ENCODE measurements at places on chromosomes 16 and 17.

GRCh38 chr17:27896701-27897100, 3.5 kb upstream of the LYRM9 start:
- DNase-seq = no peak

- no peak for DNase-seq
Observed at GRCh38 chr17:47813077-47813476, 8.5 kb downstream of the OSBPL7 start.

DNA sequence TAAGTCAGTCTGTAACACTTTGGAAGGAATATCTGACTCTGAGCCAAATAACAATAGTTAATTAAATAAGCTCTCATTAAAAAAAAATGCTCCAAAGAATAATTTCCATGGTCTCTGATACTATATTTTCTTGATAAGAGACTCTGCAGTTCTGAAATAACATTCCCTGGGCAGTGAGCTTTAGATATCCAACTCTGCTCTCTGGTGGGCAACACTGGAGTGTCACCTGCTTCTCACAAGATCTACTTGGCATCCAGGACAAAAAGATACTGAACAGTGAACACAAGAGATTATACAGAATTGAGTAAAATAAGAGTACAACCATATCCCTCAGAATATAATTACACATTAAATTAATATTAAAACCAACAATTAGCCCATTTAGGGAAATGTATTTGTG, 13.7 kb downstream of the BLMH start:
- no peak for DNase-seq

DNA sequence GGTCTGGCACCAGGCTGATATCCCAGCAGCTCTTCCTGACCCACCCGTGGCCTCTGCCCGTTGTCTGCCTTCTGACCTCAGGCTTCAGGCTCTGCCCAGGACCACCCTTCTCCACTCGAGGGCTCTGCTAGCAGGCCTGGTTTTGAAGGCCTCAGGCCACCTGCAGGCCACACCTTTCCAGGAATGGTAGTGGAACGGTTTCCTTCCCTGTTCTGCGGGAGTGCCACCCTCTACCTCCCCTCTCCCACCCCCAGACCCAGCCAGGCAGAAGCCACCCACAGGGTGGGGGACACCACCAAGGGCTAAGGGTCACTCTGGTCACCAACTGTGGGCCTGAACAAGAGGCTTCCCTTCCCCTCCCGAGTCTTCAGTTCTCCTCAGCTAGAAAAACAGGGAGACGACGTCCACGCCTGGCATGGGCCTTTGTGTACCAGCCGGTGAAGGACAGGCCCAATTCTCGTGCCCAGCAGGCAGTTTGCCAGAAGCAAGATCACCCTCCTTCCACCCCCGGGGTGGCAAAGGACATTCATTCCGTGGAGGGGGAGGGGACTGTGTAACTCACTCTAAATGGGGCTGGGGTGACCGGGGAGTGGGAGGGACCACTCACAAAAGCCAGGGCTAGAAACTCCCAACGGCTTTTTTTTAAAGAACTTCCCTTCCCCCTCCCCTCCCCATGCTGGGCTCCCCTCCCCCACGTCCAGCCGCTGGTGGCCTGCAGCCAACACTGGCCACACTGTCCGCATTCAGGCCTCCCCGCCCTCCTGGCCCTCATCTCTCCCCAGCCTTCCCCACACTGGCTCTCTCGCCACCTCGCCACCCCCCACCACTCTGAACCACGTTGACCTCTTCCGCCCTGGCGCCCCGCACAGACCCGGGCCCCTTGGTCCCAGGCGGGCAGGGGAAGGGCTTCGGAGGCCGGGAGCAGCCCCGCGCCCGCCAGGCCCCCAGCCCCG, 7.7 kb downstream of the CBX4 start:
- no peak for DNase-seq

DNA sequence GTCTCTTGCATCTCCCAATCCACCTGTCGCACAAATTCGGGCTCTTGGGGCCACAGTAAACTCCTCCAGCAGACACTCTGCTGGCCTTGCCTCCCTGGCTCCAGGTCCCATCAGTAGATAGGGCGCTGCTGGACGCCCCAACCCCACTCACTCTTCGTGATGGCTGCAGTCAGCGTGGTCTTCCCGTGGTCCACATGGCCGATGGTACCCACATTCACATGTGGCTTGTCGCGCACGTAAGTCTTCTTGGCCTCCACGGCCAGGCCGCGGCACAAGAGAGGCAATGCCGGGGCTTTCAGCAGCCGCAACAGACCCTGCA, 428 bp downstream of the TUFM start:
- DNase-seq = no peak

GRCh38 chr17:38611070-38611786, 5.5 kb upstream of the SRCIN1 start:
- DNase-seq = no peak

- DNase-seq = no peak
Observed at GRCh38 chr17:71098071-71098470, 928.7 kb downstream of the KCNJ2 start.

DNA sequence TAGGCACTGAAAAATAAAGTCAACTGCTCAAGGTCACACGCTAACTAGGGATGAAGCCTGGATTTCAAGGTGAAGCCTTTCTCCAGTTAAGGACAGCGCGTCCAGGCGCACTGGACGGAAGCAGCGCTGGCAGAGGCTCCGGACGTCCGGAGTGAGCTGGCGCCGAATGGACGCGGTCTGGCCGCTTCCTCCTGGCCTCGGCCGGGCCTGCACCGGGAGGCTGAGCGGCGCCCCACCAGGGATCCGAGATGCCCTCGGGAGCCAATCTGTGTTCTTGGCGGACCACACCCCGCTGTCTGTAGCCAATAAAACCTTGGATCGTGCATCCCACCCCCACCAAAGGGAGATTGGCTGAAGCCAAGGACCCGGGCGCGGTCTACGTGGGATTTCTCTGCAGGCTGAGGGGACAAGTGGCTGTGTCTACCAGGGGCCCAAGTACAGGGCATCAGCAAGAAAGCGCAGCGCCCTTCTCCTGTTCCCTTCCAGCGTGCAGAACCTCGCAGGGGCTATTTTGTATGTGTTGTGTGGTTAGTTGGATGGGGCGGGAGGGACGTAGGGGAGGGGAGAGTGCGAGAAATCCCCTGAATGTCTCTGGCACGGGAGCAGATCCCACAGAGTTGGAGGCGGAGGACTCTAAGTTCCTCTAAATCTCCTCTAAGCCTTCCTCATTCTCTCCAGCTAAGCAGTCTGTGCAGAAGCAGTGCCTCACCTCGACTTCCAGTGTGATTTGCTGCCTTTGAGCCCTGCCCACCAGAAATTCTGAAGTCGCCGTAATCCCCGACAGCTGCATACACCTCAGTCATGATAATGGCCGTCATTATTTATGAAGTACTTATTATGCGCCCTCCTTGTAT, 2.5 kb upstream of the AKAP10 start:
- no peak for DNase-seq

- DNase-seq = peak; percentile 16
Observed at GRCh38 chr17:72725433-72726068, 366.9 kb downstream of the SLC39A11 start.

- no peak for DNase-seq
Observed at GRCh38 chr17:48262982-48263730, 155.6 kb downstream of the SNX11 start.

DNA sequence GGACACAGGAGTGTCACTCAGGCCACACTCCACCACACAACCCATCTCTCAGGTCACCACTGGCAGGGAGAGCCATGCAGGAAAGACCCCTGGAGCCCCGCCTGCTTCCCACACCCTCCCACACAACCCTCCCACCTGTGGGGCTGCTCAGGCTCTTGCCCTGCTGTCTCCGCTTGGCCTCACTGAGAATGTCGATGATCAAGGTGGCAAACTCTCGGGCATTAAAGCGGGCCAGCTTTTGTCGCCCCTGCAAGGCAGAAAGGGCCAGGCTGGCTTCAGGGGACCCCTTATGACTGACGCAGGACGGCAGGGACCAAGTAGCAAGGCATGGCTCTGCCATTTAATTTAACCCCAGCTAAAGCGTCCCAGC, 8.5 kb downstream of the TP53I13 start:
- no peak for DNase-seq

DNA sequence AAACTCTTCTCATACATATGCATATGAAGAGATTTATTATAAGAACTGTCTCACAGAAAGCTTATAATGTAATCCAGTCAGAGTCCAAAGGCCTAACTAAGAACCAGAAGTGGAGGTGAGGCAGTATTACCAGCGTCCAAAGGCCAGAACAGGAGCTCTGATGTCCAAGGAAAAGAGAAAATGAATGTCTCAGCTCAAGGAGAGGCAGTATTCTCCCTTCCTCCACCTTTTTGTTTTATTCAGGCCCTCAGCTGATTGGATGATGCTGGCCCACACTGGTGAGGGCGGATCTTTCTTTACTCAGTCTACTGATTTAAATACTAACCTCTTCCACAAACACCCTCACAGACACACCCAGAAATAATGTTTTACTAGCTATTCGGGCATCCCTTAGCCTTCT, 43.4 kb downstream of the FBXL20 start:
- DNase-seq = no peak

DNA sequence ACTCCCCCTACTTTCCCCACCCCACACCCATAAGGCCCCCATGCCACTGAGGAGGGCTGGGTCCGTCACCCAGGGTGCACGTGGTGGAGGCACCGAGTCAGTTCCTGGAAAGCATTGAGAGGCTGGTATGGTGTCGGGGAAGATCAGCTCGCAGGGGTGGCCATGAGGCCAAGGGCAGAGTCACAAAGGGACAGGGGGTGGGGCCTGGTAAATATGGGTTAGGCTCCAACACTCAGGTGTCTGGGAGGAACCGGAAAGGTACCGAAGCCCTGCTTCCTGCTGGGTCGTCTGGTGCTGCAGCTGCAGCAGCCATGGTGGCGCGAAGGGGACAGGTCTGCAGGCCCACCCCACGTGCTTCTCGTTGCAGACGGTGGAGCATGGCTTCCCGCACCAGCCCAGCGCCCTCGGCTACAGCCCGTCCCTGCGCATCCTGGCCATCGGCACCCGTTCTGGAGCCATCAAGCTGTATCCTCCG, 30.2 kb downstream of the LLGL2 start:
- no peak for DNase-seq

- no peak for DNase-seq
Observed at GRCh38 chr16:69840975-69841374, 78.8 kb downstream of the WWP2 start.

GRCh38 chr17:7389924-7390910, 4.1 kb downstream of the PLSCR3 start:
- DNase-seq = no peak

- no peak for DNase-seq
Observed at GRCh38 chr17:58788199-58788598, 32.5 kb downstream of the PPM1E start.

- no peak for DNase-seq
Observed at GRCh38 chr16:89815639-89816348, 653 bp downstream of the FANCA start.

DNA sequence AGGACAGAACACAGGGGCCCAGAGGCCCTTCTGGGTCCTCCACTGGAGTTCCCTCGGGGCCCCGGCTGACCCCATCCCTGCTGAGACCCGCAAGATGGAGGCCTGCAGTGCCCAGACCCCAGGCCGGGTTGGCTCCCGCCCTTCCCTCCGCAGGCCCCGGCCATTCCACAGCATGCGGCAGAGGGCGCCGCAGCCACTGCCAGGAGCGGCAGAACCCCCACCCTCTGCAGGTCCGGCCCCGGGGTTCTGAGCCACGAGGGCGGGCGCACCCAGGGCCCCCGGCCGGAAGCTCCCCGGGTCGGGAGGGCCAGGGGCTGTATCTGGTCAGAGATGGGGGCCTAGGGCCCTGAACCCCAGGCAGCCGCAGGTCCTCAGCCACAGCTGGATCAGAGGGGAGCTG, 2.4 kb upstream of the PERCC1 start:
- peak; percentile 21 for DNase-seq

GRCh38 chr17:17420561-17421269, 56.1 kb upstream of the MED9 start:
- DNase-seq = no peak

GRCh38 chr17:47120521-47121095, 68.5 kb downstream of the CDC27 start:
- no peak for DNase-seq

DNA sequence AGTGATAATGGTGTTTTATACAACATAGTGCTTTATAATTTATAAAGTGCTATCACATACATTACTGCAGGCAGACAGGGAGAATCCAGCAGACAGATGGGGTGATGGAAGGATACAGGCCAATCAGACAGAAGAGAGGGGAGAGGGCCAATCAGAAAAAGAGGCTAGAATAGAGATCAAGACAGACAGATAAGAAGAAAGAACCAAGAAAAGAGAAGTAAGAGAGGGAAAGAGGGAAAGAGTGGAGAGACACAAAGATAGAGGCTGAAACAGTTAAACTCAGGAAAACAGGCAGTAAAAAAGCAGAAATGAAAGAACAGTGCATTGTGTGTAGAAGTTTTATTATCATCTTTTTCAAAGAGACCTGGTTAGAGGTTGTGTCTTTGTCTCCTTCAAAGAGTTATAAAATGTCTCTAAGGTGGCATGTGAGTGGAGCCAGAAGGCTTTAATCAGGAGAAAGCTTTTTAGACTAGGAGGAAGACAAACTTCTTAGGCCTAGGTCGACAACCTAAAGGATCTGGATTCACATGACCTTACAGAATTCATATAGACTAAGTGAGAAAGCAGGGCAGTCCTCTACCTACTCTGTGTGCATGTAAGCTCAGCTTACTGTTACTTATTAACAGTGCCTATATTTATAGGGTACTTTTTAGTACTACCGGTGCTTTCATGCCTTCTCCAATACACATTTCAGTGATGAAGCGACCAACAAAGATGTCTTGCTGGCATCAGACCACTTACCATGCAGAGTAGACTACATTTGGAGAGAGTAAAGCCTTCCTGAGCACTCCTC, 8.3 kb upstream of the CHD3 start:
- no peak for DNase-seq

GRCh38 chr16:3694051-3694450, 23.3 kb downstream of the TRAP1 start:
- no peak for DNase-seq

GRCh38 chr17:76472258-76472645, 4.8 kb downstream of the AANAT start:
- DNase-seq = no peak

Data from activated T-helper 1 cell treated with anti-CD3 and anti-CD28 coated beads, Interleukin-2, amount 50 U/mL, for 16 hours (primary cell).